GM12891 (cell line): ENCODE measurements at places on chromosomes 6 and 20.

DNA sequence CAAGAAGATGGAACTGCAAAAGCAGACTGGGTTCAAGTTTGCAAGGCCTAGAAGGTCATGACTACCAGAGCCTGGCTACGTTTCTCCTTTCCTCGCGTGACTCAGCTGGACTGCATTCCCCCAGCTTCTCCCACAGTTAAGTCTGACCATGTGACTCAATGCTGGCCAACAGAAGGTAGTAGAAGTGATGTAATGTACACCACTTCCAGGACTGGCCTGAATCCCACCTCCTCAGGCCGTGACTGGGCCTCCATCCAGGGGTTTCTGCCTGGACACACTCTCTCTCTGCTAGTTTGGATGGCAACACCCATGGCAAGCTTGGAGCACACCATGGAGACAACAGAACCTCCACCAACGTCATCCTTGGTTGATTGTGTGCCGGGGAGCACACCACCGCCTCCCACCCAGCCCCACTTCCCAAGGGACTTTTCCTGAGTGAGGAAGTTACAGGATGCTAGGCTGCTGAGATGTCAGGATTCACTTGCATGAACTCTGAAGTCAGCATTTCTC lies 112.0 kb upstream of the CDYL start:
- no peak for DNase-seq

GRCh38 chr20:56447227-56447626 lies 21.2 kb upstream of the RTF2 start:
- DNase-seq: no peak

GRCh38 chr6:33213989-33214335 lies 5.7 kb downstream of the RING1 start:
- DNase-seq: no peak

DNA sequence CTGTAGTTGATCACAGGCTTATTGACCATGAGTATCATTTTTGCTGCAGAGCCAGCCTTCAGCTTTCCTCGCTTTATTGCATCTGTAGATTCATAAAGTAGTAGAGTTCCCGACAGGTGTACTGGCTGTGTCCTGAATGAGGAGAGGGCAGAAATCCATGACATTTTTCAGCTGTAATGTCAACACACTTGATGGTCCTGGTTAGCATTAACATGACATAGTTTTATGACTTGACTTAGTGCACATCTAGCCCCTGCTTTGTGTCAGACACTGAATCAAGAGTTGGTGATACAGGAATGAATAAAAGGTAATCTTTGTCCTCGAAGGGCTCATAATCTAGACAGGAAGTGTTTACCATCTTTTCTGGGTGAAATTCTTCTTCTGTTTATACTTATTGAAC lies 55.0 kb downstream of the AIG1 start:
- DNase-seq: no peak

- DNase-seq: no peak
Measured at GRCh38 chr6:20538131-20538662, 3.9 kb downstream of the CDKAL1 start.

- no peak for DNase-seq
Measured at GRCh38 chr6:106490436-106490835, 129.9 kb downstream of the CRYBG1 start.

GRCh38 chr6:44258325-44258863 lies 1.1 kb upstream of the SLC35B2 start:
- no peak for DNase-seq

- no peak for DNase-seq
Measured at GRCh38 chr6:72783666-72784065, 161.8 kb downstream of the KCNQ5 start.

- no peak for DNase-seq
Measured at GRCh38 chr6:157033428-157034140, 256.4 kb downstream of the ARID1B start.

DNA sequence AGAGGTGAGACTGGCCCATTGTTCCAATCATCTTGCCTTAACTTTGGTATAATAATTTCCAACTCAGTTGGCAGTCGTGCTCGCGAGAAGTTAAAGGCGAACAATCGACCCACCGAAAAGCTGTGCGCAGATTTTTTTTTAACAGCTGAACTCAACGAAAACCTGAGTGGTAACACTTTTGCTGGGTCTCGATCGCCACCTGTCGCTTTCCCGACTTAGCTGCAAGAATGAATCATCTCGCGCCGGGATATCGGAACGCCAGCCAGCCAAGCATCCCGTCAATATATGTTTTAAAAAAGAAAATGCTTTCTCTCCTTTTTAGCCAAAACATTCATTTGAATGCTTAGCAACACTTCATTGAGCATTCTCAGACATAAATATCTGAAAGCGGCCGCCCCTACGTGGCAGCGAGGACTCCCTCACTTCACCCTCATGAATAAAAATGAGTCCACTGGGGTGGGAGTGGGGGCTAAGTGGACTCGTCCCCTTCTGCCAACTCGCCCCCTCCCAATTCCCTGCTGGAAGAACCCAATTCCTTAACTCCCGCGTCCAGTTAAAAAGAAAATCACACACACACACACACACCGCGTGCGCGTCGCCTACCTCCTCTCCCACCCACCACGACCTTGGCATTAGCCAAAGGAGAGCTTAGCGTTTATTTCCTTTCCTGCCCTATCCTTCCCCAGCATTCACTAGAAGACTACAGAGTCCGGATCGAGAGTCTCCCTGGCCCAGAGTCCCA lies 1.5 kb downstream of the COL12A1 start:
- DNase-seq: no peak

DNA sequence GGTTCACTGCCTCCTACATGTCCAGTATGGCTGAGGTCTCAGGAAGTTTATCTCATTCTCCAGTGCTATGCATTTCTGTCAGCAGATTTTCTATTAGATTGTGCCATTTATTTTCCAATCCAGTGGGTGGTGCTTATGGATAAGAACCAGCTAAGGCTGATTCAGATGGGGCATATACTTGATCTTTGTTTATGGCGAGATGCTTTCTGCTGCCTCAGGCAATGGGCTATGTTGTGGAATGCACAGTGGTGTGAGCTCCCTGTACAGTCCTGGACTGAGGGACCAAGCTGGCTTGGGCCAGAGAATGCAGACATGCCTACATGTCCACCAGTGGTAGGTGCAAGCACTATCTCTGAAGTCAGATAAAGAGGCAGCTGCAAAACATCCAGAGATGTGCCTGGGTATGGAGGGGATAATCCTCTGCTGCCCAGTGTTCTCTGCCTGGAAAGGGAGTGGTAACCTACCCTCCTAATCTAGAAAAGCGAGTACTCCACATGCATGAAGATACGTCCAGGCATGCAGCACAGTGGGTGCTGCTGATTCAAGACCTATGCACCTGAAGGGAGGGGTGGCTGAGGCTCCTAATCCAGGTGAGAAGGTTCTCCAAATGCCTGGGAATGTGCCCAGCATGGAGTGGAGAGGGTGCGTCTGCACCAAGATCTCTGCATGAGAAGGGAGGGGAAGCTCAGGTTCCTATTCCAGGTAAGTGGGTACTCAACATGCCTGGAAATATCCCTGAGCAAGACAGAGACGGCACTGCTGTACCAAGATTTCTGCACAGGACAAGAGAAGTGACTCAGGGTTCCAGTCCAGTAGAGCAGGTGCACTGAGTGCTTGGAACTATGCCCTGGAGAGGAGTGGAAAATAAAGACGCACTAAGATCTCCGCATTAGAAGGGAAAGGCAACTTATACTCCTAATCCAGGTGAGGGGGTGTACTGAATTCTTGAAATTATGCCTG lies 9.4 kb downstream of the CST4 start:
- no peak for DNase-seq

- DNase-seq: no peak
Measured at GRCh38 chr6:46465294-46466165, 25.7 kb downstream of the RCAN2 start.

DNA sequence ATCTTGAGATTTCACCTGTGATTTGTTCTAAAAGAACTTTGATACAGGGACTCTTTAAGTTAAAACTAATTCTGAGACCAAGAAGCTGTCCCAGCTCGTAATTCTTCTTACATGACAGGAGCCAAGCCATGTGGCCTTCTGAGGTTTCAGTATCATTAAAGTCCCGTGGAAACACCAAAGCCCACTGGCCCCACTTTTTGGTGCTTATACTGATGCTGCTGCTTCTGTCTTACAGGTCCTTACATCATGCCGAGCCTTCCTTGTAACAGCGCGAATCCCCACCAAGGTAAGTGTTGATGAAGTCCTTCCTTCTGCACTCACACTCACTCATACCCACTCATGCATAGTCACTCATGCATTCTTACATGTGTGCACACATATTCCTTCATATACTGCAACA lies 140.7 kb downstream of the CARMIL1 start:
- DNase-seq: no peak

GRCh38 chr6:6915813-6916547 lies 191.8 kb upstream of the RREB1 start:
- no peak for DNase-seq

DNA sequence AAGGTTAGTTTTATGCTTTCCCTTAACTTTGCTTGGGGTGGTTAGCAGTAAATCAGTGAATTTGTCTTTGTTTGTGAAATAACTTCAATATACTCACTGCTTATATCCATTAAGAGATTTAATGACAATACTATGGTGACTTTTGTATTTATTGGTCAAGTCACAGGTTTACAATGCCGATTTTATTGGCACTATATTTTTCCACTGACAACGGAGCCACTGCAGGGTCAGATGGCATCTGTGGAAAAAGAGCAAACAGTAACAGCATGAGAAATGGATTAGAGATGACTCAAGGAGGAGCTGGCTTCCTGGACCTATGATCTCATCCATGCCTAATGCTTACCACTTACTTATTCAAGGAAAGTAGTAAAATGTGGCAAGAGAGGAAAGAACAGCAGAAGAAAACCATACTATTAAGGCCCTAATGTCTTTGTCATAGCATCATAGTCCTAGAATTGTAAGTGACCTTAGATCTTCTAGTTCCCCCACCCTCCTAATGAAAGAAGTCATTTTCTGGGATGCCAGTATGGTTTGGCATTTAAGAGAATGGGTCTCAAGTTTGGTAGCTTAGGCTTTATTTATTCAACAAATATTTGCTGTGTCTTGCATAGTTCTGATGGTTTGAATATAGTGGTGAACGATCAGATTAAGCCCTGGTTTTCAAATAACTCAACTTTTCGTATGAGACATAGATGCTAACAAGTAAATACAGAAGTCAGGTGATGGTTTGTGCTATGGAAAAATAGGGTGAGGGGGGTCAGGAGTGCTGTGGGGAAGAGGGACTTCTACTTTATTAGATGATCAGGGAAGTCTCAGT lies 18.5 kb downstream of the RNF144B start:
- DNase-seq: no peak

GRCh38 chr6:10141746-10142443 lies 273.0 kb downstream of the TFAP2A start:
- no peak for DNase-seq

DNA sequence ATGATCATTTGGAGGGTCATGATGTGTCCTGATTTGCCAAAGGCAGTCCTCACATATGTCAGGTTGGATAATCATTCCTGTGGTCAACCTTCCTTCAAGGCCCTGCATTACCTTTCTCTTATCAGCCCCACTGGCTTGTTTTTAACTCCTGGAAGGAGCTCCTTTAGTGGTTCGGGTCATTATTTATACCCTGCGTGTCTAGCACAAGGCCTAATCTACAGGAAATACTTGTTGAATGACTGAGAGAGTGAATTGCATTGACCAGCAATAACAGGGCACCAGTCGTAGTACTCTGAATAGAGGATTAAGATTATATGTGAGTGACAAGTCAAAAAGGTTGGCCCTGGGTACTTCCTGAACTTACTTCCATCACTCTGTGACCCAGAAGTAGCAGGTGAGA lies 4.5 kb downstream of the HIVEP2 start:
- DNase-seq: no peak

DNA sequence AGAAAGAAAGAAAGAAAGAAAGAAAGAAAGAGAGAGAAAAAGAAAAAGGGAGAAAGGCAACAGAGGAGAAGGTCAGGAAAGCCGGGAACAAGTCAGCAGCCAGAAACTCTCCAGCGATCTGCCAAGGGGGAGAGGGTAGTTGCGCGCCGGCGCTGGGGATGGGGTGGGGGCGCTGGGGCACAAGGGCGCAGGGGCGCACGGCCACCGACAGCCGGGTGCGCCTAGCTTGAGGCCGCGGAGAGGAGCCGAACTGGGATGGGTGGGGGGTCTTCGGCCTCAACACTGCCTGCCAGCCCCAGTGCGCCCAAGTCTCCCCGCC lies 533 bp upstream of the RSPO3 start:
- no peak for DNase-seq

DNA sequence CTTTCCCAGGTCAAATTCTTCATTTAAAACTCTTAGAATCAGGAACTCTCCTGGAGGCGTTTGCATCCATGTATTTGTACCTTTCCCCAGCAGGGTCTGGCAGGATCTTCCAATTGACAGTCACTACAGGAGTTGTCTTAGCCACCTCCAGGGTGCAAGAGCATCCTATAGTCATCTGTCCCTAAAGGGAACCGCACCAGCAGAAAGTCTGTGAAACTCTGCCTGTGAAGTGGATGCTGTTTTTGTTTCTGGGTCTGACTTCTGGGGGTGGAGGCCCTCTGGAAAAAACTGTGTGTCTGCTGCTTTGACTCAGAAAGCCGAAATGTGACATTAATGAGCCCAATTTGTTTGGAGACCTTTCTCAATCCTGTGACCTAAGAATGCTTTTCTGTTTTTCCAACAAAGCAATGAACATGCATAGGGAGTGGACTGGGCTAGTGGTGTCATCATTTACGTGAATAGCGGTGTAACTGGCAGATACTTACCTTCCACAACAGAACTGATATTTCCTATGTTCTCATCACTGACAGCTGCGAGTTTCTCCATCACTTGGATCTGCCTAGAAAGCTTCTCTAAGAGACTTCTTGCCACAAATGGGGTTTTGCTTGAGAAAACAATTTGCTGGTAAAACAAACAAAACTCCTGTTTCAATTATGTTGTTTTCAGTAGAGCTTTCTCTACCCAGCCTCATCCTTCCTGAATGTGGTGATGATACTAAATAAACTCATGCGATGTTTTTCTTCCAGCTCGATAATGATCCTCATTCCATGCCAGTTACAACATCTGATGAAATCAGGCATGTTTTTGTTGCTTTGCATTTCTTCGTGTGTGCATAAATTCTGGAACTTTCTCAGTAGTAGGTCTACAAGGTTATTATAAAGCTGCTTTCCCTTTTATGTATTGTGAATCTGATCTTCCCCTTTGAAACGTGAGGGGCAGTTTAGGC lies 33.3 kb upstream of the ARMH2 start:
- DNase-seq: no peak

GRCh38 chr6:52649536-52650160 lies 21.3 kb upstream of the TMEM14A start:
- no peak for DNase-seq

DNA sequence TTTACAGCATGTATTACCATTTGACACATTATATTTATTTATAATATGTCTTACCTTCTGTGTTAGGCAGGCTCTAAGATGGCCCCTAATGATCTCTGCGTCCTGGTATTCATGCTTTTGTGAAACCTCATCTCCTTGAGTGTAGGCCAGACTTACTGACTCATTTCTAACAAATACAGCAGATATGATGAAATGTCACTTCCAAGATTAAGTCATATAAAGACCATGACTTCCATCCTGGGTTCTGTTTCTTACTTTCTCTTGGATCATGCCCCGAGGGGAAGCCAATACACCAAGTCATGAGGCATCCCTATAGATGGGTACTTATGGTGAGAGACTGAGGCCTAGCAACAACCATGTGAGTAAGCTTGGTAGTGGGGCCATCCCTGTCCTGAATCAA lies 30.2 kb downstream of the ZHX3 start:
- DNase-seq: no peak
